Stimulated activated CD4-positive, alpha-beta T cell treated with anti-CD3 and anti-CD28 coated beads, Interleukin-12 subunit alpha, Interleukin-12 subunit beta, amount 100 ng/mL, for 48 hours (primary cell): ENCODE measurements at places on chromosomes 7 and 10.

DNA sequence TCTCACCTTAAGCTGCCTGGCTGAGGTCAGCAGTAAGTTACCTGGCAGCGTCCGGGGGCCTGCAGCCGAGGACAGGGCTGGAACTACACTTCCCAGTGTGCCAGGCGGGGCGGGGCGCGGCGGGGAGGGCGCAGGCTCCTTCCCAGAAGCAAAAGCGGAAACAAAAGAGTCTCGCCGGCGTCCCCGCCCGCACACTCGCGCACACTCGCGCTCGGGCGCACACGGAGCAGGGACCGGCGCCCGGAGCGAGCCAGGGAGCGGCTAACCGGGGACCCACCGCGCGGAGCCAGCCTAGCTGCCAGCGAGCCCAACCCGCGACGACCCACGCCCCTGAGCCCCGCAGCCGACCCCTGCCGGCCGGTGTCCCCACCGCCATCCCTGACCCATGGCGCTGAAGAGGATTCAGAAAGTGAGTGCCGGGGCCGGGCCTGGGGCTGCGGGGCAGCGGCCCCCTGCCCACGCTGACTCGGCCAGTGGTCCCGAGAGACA, at the start of gene UBE2D1:
UBE2D1 (plus strand) TSS at position 190 of the 489 bp plus-strand sequence; CDS start at position 386, 196 bp downstream.
- peak; percentile 78 for DNase-seq

GRCh38 chr7:131071786-131072504, 255.7 kb upstream of the MKLN1 start:
- no peak for DNase-seq

GRCh38 chr7:601595-602340, 82.1 kb upstream of the PDGFA start:
- peak; percentile 91 for DNase-seq

DNA sequence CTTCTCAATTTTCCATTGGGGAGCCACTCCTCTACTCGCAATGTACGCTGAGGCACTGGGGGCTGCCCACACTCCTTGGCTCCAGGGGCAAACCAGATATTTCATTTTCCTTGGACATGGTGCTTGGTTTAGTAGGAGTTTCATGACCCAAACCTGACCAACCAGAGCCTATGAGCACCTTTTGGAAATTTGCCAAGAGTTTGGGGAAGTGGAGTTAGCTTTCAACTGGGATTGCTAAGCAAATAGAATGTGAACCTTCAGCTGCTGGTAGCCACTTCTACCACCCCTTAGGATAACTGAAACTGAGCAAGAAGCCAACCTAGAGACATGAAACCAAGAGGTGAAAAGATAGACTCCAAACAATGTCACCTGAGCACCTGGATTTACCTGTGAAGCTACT, 74.9 kb upstream of the COL13A1 start:
- DNase-seq, result no peak

- DNase-seq, result no peak
These were observed 20.8 kb downstream of the TIAL1 start for GRCh38 chr10:119575991-119576390.

GRCh38 chr7:123709525-123709924, 39.3 kb downstream of the WASL start:
- no peak for DNase-seq
